Stimulated activated CD4-positive, alpha-beta T cell treated with anti-CD3 and anti-CD28 coated beads, Interleukin-1b, Interleukin-23, amount 100 ng/mL, for 24 hours (primary cell): ENCODE measurements at places on chromosomes 1 and 21.

GRCh38 chr1:153402226-153402625 is 11.4 kb upstream of the S100A8 start:
- no peak for DNase-seq

GRCh38 chr1:42210421-42211133 is 46.0 kb upstream of the GUCA2A start:
- no peak for DNase-seq

DNA sequence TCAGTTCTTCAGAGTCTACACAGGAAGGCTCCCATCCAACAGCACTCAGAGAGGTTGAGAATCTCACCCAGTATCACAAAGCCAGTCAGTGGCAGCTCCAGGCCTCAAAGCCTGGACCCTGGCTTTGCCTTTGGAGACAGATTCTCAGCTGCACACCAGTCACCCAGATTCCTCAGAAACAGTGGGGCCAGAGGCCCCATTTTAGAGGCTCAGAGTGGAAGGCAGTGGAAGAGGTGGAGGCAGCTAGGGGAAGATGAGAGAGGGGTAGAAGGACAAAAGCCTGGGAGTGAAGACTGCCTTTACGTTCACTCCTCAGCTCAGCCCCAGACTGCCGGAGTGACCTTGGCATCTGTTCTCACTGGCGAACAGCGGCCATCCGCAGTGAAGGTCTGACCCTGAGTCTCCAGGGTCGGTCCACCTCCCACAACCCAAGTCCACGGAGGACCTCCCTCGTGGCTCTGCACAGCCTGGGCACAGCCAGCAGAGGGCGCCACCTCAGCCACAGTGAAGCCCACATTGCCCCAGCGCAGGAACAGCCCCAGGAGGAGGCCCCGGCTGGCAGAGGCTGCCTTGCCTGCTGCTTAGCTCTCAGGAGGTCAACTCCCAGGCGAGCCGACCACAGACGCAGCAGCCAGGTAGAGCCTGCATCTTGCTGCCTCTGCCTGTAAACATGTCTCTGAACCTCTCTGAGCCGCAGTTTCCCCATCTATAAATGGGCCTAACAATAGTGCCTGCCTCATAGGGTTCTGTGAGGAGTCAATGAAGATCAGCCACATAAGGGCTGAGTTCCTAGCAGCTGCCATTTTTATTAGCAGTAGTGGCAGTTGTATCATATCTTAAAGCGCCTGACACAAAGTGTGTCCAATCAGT is 5.9 kb upstream of the FNDC5 start:
- DNase-seq: no peak

- DNase-seq: no peak
Observed at GRCh38 chr1:7617826-7618225, 153.3 kb upstream of the VAMP3 start.

- no peak for DNase-seq
Observed at GRCh38 chr1:9302745-9303524, 10.2 kb downstream of the SPSB1 start.

DNA sequence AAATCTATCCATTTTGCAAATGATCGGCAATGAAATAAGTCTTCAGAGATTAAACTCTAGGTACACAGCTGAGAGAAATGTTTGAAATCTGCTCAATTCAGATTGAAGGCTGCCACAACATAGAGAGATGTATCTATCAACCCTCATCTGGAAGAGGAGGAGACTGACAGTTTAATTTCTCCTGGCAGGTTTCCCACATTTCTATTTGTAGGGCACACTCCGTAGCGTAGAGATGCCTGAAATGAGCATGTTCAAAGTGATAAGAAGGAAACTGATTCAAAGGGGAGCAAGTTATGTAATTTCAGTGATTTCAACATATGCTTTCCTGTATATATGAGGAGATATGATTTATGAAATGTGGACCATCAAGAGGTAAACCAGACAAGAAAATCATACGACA is 44.1 kb downstream of the NIBAN1 start:
- no peak for DNase-seq

GRCh38 chr21:38753114-38753513 is 52.6 kb upstream of the ETS2 start:
- DNase-seq: no peak

GRCh38 chr1:37998913-37999429 is 6.3 kb downstream of the FHL3 start:
- no peak for DNase-seq

- no peak for DNase-seq
Observed at GRCh38 chr1:194268839-194269238, 1082.4 kb upstream of the B3GALT2 start.

DNA sequence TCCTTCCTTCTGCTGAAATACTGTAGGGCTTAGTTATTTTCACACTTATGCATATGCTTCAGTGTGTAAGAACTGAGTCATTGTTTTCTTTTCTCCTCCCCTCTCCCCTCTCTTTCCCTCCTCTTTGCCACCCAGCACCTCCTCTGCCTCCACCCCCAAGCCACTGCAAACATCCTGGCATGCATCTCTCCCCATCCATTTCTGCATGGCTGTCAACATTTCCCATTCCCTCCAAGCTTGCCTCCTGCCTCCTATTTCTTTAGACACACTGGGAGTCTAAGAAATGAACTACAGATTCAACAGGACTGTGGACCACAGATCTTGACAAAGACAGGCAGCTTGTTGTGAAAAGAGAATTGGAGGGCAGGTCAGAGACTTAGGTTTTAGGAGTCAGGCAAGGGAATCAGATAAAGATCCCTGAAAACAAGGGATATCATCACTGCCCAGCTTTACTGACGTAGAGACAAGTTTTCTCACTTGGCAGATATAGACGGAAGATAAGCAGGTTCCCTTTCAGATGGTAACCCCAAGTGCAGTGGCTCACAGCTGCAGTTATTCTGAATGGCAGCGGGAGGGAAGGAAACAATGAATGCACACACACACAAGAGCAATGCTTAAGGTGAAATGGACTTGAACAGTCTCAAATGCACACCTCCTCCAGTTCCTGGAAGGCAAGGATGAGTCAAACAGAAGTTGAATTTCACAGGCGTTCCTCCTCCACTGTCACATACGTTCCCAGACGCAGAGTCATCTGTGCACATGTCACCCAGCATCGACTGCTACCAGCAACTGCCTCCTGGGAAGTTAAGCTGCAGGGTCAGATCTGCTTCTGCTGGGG is 56.1 kb downstream of the HIVEP3 start:
- peak; percentile 48 for DNase-seq

GRCh38 chr1:154413177-154413783 is 8.1 kb downstream of the IL6R start:
- DNase-seq: no peak

- DNase-seq: no peak
Observed at GRCh38 chr1:21725748-21726392, 56.7 kb upstream of the RAP1GAP start.

GRCh38 chr1:180156631-180157091 is 2.0 kb downstream of the QSOX1 start:
- DNase-seq: no peak

DNA sequence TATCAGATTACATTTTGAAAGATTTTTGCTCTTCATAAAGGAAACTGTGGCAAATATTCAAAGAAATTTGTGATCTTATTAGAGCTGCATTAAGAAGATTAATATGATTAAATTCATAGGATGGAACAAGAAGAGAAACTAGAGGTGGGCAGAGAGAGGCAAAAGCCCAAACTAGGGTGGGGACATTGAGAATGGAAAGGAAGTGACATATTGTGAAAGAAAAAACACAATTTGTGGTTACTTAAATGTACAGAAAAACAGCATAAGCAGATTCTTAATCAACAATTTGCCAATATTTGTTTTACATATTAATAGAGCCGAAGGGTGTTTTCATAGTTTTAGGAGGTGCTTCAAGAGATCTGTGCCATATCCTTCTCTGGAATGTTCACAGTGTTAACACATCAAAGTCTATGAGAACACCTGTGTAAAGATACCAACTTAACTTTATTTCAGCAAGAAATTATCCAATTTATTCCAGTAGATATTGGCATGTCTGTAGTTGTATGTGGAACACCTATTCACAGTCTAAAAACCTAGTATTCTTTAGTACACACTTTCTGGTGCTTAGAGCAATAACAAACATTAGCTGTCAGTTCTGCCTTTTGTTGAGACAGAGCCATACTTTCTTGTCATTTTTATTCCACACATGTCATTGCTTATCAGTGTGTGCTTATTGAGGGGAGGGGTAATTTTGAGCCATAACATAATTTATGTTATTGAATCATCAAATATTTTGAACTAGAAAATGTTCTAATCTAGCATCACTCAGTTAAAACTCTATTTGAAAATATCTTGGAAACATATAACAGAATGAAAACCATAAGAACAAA is 401.5 kb downstream of the PTPRC start:
- no peak for DNase-seq

GRCh38 chr1:26049531-26050247 is 3.8 kb upstream of the SLC30A2 start:
- no peak for DNase-seq

DNA sequence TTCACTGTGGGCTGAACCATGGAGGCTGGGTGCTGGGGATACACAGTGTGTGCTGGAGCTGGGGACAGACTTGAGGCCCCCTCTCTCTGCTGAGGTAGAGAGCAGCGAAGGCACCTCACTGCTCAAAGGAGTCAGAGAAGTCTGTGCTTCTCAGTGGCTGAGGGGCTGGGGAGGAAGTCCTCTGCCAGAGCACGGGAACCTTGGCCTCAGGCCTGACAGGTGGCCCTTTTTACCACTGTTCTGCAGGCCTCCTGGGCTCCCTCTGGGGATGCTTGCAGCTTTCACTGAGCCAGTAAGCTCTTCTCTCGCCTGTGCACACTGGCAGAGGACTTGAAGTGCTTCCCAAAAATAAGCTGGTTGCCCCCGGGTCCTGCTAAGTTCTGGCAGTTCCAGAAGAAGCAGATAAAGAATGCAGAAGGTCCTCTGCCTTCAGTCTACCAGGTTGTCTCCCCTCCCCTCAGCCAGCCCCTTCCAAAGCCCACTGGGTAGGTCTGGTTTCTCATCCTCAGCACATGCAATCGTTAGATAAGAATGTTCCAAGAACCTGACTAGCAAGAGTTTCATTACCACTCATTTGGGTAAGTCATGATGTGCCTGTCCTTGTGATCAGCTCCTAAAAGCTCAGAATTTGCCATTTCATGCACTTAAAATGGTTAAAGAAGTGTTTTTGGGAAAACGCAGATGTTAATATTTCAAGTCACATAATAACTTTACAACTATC is 53.9 kb downstream of the TENT5C start:
- DNase-seq: no peak

DNA sequence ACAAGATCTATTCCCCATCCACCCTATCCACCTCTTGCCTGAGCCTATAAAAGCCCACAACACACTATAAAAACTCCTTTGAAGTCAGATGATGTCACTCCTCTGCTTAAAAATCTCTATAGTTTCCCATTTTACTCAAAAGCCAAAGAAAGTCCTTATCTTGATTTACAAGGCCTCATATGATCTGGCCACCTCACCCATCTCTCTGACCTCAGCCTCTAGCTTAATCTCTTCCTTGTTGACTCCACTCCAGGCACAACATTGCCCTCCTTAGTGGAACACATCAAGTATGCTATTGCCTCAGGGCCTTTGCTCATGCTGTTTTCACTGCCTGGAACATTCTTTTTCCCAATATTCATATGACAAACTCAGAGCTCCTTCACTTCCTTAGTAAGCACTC is 33.3 kb downstream of the ZNF281 start:
- DNase-seq: no peak

- no peak for DNase-seq
Observed at GRCh38 chr1:156913809-156914387, 6.5 kb upstream of the LRRC71 start.

DNA sequence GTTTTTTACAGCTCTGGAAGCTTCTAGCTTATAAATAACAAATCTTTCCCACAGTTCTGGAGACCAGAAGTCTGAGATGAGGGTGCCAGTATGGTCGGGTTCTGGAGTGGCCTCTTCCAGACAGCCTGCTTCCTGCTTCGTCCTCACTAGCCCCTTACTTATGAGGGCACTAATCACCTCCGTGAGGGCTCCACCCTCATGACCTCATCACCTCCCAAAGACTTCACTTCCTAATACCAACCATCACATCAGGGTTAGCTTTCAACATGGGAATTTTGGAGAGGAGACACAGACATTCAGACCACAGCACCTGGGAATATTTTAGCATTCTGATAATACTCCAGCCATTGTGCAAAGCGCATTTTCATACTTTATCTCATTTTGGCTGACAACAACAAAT is 223.7 kb upstream of the IRF2BP2 start:
- DNase-seq: no peak

DNA sequence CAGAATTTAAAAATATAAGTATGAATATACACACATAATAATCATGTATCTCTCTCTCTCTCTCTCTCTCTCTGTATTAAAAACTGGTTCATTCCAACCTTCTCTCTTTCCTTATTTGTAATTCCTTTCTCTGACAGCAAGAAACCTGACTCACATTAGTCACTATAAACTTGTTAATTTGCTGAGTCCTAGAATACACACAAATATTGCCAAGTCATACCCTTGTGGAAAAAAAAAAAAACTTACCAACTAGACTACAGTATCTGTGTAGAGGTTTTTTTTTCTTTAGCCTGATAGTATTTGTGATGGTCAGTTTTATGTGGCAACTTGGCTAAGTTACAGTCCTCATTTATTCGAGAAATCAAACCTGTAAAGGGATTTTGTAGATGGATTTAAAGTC is 26.3 kb upstream of the NHLH2 start:
- no peak for DNase-seq

GRCh38 chr1:37952738-37953137 is 5.9 kb upstream of the INPP5B start:
- DNase-seq: no peak

DNA sequence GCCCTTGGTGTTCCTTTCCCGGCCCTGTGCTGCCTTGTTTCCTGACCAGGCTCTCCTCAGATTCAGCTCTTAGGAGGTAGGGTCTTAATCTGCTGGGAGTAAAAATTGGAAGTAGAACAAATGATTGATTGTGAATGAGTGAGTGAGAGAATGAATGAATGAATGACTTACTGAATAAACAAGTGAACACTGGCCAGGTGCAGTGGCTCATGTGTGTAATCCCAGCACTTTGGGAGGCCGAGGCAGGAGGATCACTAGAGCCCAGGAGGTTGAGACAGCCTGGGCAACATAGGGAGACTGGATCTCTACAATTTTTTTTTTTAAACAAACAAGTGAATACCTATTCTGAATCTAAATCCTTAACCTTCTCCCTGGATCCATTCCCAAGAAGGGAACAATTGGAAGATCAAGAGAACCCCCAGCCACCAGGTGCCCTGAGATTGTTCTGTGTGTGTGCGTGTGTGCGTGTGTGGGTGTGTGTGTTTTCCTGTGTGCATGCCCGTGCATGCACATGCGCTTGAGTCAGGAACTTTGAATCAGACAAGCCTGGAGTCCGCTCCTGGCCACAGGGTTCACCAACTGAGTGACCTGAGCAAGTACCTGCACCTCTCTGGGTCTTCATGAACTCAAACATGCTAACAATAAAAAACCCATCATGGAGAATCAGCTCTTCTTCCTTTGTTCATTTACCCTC is 24.3 kb upstream of the CITED4 start:
- DNase-seq: no peak
